Activated naive CD4-positive, alpha-beta T cell treated with anti-CD3 and anti-CD28 coated beads, Interleukin-2, amount 10 ng/mL, durations not matched to agents 7 days and 5 days (primary cell): ENCODE measurements at places on chromosomes 4 and X.

DNA sequence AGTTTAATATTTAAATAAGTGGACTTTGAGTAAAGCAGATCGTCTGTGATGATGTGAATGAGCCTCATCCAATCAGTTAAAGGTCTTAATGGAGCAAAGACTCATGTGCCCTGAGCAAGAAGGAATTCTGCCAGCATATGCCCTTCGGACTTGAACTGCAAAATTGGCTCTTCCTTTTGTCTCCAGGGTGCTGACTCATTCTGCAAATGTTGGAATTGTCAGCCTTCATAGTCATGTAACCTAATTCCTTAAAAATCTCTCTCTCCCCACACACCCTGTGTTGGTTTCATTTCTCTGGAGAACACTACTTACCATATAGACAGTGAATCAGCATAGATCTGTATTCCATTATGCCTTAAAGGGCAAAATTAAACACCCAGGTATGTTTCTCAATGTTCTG, 609.8 kb upstream of the GALNTL6 start:
- H3K27me3 ChIP-seq: no peaks in the 10 kb centered on the region
- no peak overlapping the region for H3K4me3 ChIP-seq
- H3K4me1 ChIP-seq: no peaks in the 10 kb centered on the region
- no peak overlapping the region for H3K27ac ChIP-seq
- DNase-seq: no peak
- no peaks in the 10 kb centered on the region for H3K36me3 ChIP-seq

DNA sequence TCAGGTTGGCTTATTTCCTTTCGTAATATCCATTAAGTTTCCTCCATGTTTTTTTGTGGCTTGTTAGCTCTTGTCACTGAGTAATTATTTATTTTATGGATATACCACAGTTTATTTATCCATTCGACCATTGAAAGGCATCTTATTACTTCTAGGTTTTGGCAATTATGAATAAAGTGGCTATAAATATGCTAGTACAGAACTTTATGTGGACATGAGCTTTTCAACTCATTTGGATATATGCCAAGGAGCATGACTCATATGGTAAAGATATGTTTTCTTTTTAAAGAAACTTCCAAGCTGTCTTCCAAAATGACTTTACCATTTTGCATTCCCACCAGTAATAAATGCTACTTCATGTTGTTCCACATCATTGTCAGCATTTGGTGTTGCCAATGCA, 803.6 kb downstream of the GLUD2 start:
- no peaks in the 10 kb centered on the region for H3K4me1 ChIP-seq
- no peaks in the 10 kb centered on the region for H3K27me3 ChIP-seq
- no peak overlapping the region for H3K27ac ChIP-seq
- H3K36me3 ChIP-seq: no peaks in the 10 kb centered on the region

DNA sequence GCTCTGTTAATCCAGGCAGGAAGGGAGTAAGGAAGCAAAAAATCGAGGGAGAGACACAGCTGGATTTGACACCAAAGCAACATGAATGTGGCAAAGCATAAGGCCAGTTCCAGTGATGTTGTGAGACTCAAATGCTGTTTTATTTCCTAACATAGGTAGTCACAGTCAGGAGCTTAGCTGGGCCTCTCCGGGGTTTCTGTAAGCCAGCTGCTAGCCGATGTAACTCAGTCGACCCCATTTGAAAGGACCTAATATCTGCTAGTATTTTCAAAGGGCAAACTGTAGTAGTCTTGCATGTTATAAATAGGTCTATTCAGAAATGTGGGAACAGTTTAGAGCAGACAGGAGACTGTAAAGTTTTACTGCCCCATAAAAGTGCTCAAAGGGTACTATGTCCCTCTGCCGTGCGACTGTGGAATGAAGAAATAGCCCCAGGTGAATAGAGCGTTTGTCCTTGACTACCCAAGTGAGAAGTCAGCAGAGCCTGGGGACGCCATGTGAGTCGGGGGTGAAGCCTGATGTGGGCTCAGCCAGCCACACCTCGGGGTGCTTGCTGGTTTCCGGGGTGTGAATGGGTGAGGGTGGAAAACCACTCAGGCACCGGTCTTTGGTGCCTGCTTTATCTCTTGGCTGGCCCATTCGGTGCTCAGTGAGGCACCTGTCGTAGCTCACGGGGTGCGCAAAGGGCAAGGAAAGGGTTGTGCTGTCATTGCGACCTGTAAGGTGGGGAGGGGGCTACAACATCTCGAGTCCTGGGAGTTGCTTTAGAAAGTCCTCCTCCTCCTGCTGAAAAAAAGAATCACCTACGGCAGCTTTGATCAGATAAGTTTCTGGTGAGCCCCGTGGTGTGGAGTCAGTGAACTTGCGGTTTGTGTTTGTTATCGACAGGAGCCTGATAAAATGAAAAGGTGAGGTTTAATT, 745 bp downstream of the TRIM2 start:
- peak; percentile 50 for DNase-seq
- peaks cover 35% of the 10 kb centered on the region for H3K27me3 ChIP-seq
- H3K36me3 ChIP-seq: no peaks in the 10 kb centered on the region
- peaks cover 26% of the 10 kb centered on the region for H3K4me1 ChIP-seq
- H3K4me3 ChIP-seq: peak overlapping the region; percentile 43

DNA sequence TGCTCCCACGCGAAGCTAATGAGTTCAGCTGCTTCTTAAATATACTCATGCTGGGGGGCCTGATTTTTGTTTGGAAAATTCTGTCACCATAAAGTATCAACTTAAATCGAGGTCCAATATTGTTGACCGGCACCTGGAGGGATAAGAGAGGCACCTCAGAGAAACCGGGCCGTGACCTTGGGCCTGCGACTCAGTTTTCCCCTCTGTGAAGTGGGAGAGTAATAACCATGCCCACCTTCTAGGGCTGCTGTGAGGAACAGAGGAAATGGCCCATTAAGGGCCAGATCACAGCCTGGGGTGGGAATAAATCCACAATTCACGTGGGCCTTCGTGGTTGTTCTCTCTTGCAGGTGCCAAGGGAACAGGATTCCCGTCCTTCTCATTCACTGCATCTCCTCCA, 39.4 kb downstream of the ZBTB49 start:
- H3K4me3 ChIP-seq: no peak overlapping the region
- H3K27ac ChIP-seq: no peak overlapping the region
- no peaks in the 10 kb centered on the region for H3K36me3 ChIP-seq
- H3K27me3 ChIP-seq: peaks cover 4% of the 10 kb centered on the region

DNA sequence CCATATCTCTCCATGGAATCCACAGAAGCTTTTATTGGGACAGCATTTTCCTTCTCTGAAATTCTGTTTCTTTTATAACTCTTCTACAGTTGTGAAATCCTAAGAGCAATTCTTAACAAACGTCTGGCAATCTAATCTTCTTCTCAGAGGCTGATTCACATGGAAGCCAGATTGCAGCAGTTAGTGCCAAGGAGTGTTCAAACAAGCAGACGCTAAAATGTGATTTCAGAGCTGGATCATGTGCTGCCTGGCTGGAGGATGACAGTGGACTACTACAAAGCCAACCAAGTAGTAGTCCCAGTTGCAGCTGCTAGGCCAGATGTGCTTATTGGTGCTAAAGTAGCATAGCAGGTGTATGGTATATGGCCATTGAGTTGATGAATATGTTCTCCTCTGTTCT, 27.7 kb upstream of the GLRB start:
- no peak for DNase-seq
- H3K27ac ChIP-seq: no peak overlapping the region
- no peaks in the 10 kb centered on the region for H3K27me3 ChIP-seq
- H3K4me1 ChIP-seq: no peaks in the 10 kb centered on the region

- H3K4me3 ChIP-seq: no peak overlapping the region
- no peaks in the 10 kb centered on the region for H3K36me3 ChIP-seq
- no peak for DNase-seq
- H3K4me1 ChIP-seq: no peaks in the 10 kb centered on the region
- H3K27me3 ChIP-seq: peaks cover 11% of the 10 kb centered on the region
Observed at GRCh38 chr4:140806163-140806562, 50.0 kb upstream of the TBC1D9 start.

- no peak for DNase-seq
- no peaks in the 10 kb centered on the region for H3K36me3 ChIP-seq
- H3K27ac ChIP-seq: no peak overlapping the region
- peaks cover 4% of the 10 kb centered on the region for H3K27me3 ChIP-seq
- peaks cover 20% of the 10 kb centered on the region for H3K4me1 ChIP-seq
Observed at GRCh38 chr4:89434364-89434988, 126.9 kb upstream of the GPRIN3 start.
